ENCODE measurements at places on chromosomes 2 and 18.
A peak's percentile ranks its signal among the peaks of the same experiment; 100 is the strongest.

DNA sequence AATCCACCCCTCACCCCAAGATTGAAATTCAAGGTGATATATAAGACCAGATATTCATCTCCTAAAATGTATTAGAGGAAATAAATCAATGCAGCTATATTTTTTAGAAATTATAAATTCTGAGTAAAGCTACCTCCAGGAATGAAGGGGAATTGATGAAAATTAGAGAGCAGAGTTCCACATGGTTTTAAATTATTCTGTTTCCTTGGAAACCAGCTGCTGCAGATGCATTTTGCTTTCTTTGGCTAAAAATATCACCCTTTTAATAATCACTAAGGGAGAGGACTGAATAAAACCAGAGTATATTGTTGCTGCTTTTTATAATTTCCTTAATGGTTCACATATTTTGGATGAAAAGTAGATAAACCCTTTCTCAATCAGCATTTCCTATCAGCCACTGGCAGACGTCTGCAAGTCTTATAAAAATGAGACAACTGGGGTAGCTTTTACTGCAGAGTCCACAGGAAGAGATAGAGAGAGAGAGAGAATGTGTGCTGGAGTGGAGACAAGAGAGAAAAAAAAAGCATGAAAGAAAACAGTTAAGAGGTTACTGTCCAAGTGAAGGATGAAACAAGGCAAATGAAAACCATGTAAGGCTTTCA, 2.0 kb downstream of the CSRNP3 start:
- no peak for DNase-seq

DNA sequence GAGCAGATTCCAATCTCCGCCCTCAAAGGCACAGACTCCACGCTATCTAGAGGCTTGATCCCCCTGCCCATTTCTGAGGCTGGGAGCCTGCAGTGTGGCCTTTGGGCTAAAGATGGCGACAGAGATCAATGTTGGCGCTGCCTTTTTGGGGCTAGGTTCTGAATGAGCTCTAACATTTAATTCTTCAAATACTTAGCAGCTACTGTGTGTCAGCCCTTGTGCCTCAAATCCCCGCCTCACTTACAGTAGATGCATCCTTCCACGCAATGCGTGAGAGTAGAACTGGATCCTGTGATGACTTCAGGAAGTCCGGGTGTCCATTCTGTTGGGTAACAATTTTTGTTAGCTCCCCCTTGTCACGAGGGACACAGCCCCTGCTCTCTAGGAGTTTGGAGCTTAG, 12.4 kb downstream of the IL1F10 start:
- DNase-seq = peak; percentile 55

GRCh38 chr2:192267484-192267883, 72.8 kb upstream of the TMEFF2 start:
- DNase-seq = peak; percentile 91

GRCh38 chr18:24095976-24096375, 42.9 kb upstream of the CABYR start:
- DNase-seq = no peak

GRCh38 chr18:48832938-48833700, 117.6 kb downstream of the SMAD7 start:
- DNase-seq = peak; percentile 87

DNA sequence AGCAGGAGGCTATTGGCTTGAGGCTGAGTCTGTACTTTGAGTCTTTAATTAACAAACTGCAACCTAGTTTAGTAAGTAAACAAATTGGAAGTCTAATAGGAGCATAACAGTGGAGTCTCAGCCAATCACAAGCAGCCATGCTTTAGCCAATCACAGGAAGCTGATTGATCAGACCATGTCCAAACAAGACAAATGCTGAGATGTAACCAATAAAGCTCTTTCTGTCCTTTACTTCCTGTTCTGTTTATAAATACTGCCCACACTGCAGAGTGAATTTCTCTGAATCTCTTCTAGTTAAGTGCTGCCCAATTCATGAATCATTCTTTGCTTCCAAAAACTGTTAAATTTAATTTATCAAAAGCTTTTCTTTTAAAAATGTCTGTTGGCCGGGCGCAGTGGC, 146.6 kb upstream of the DLX2 start:
- DNase-seq = peak; percentile 85
